Activated CD8-positive, alpha-beta memory T cell treated with anti-CD3 and anti-CD28 coated beads for 4 hours (primary cell): ENCODE measurements at places on chromosomes 16 and 17.

- no peak for DNase-seq
Observed at GRCh38 chr17:48002266-48002915, 31.5 kb downstream of the CDK5RAP3 start.

DNA sequence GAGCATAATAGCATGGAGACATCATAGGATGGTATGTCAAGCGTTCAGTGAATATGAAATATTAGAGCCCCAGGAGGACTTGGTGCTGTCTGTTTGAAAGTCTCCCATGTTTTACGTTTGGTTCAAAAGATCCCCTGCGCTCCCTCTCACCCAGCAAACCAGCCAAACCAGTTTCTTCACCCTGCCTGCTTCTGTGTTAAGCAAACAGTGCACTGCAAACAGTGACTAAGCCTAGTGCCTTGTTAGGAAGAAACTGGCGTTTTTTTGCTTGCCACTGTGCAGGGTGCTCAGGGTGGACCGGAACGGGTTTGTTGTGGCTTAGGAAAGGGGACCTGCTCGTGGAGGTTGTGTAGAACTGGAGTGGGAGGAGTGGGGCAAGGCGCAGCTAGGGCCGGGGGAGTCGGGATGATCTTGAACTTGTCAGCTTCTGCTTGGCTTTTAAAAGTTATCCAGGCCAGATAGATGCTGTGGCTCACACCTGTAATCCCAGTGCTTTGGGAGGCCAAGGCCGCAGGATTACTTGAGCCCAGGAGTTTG is 7.7 kb downstream of the CDH1 start:
- DNase-seq: no peak

- no peak for DNase-seq
Observed at GRCh38 chr17:57938061-57938502, 17.1 kb downstream of the CUEDC1 start.

DNA sequence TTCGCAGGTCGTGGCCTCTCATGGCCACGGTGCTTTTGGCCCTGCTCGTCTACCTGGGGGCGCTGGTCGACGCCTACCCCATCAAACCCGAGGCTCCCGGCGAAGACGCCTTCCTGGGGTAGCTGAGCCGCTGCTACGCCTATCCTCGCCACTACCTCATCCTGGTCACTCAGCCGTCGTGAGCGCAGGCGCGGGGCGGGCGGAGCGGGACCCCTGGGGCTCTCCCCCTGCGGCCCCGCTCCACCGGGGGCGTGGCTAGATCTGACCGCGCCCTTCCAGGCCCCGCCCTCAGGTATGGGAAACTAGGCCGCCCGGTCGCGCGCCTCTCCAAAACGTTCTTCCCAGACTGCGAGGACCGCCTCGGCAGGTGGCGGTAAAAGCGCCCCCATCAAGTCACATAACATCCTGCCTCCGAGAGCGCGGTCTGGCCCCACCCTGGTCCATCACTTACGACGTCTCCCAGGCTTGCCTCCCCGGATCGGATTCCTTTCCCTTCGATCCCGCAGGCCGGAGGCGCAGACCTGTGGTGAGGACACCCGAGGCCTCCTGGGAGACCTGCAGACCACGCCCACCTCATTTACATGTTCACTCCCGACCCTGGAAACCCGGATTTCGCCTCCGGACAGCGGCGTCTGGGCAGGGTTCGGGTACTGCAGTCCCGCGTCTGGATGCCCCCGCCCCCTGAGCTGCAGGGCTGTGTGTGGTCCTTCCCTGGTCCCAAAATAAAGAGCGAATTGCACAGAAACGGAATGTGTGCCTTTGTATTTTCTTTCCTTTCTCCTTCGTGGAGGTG is 91.5 kb upstream of the TMEM97 start:
- DNase-seq: no peak

DNA sequence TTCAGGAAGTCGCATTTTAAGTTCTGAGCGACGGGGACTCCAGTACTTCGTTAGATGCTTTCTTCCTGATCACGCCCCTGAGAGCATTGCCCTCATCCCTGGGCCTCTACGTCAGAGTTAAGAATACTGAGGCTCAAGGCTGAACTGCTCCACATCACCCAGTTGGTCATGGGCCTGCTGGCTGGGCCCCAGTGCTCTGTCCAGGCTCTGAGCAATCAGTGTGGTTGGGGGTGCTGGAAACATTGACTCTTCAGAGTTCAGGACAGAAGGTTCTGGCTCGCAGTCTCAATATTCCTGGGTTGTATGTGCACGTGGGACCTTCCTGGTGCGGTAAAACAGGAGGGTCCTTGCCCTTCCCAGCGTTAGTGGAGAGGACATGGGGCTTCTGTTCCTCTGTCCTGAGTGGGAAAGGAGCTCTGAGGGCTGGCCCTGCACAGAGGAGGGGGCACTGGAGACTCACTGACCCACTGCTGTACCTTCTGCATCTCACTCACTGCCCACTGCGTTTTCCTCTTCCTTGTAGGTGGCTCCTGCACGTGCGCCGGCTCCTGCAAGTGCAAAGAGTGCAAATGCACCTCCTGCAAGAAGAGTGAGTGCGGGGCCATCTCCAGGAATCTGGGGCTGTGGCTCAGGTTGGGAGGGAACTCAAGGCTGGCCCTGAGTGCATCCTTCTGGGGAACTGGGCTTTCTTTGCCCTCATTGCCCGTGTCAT is 518 bp downstream of the MT1E start:
- no peak for DNase-seq

DNA sequence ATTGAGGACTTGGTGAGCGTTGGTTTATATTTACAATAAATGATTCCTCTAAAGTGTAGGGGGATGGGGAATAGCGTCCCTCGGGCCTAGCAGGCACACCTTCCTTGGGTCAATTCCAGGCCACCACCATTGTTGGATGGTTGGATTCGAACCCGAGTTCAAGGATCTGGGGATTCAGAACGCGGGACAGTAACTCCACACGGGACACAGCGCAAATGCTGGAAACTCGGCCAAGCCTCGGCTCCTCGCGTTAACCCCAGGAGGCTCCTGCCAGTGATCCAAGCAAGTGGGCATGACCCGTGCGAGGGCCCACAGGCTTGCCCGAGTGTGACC is 613 bp downstream of the B9D1 start:
- no peak for DNase-seq

GRCh38 chr17:66783656-66784381 is 51.1 kb upstream of the CACNG5 start:
- DNase-seq: no peak

- no peak for DNase-seq
Observed at GRCh38 chr16:49120631-49121030, 161.0 kb downstream of the CBLN1 start.

DNA sequence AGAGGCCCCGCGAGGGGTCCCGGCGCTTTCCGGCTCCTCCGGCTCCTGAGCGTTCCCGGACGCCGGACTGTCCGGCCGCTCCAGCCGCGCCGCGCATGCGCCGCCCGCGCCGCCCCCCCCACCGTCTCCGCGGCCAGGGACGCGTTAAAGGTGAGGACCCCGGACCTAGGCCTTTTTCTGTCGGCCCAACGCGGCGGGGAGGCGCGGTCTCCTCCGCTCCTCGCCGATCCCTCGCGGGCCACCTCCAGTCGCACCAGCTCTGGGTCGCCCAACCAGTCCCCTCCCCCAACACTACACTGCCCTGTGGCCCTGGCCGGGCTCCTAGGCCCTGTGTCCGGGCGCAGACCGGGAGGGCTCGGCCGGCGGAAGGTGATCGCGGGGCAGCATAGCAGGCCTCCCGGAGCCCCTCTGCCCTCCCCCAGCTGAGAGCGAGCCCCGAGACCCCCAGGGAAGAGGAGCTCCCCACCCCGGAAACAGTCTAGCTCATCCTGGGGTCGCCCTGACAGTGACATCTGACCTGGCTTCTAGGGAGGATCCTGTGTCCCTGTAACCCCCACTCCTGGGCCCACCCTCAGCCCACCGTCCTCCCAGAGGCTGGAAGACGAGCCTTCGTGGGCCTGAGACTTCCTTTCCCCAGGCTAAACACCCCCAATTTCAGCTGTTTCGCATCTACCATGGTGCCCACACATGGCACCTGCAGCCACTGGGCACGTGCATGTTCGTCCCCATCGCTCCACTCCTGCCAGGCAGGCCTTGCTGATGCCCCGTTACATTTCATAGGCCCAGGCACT is 14.7 kb upstream of the BCAR1 start:
- no peak for DNase-seq

GRCh38 chr16:23368469-23368868 is 66.4 kb downstream of the SCNN1B start:
- DNase-seq: no peak

- no peak for DNase-seq
Observed at GRCh38 chr16:73161977-73162376, 114.0 kb upstream of the ZFHX3 start.

- no peak for DNase-seq
Observed at GRCh38 chr17:76004750-76005262, 4.2 kb downstream of the CDK3 start.

DNA sequence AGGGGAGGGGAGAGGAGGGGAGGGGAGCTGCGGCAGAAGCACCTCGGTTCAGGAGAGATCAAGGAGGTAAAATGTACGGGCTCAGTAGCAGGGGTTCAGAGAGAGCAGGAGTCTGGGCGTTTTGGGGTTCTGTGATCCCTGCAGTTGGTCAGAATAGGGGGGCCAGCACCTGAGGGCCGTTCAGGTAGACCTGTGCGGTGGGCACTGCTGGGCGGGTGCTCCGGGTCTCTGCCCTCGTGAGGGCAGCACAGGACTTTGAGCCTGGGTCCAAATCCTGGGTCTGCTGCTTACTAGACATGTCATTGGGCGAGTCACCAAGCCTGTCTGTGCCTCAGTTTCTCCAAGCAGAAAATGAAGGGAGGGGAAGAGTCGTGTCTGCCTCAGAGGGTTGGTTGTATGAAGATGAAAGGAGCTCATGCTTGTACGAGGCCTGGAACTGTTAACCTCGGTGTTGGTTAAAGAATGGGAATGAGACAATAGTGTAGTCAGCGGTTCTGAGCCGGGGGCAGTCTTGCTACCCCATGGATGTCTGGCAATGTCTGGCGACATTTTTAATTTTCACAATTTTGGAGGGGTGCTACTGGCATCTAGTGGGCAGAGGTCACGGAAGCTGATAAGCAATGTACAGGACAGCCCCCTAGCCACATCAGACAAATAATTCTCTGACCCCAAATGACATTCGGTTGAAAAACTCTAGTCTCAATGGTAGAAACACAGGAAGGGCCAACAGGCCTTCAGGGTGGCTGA is 35.4 kb downstream of the OR1D5 start:
- no peak for DNase-seq
